Stimulated activated CD8-positive, alpha-beta memory T cell treated with anti-CD3 and anti-CD28 coated beads, Interleukin-4, amount 100 ng/mL, for 24 hours (primary cell): ENCODE measurements at places on chromosomes 3 and 15.

- DNase-seq: peak; percentile 67
Measured at GRCh38 chr15:40857601-40858341, 13.9 kb downstream of the SPINT1 start.

DNA sequence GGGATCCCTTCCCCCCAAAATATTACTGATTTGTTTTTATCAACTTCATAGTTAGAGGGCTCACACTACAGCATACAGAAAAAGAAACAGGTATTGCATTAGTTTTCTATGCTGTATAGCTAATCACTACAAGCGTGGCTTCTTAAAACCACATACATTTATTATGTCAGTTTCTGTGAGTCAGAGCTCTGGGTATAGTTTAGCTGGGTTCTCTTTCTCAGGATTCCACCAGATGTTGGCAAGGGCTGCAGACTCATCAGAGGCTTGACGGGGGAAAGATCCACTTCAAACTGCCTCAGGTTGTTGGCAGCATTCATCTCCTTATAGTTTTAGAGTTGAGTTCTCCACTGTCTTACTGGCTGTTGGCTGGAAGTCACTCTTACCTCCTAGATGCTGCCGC lies 328.0 kb downstream of the NLGN1 start:
- DNase-seq: no peak

DNA sequence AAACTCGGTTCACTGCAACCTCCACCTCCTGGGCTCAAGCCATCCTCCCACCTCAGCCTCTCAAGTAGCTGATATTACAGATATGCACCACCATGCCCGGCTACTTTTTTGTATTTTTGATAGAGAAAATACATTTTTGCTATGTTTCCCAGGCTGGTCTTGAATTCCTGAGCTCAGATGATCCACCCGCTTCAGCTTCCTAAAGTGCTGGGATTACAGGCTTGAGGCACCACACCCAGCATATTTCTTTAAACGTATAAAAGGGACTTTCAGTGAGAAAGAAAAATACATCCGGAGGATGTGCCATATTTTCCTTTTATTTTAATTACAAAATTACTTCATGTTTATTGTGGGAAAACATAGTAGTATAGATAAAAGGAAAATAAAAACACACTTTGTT lies 55.2 kb downstream of the RPL39L start:
- DNase-seq: no peak

GRCh38 chr15:43293432-43293831 lies 26.7 kb upstream of the TGM5 start:
- no peak for DNase-seq

DNA sequence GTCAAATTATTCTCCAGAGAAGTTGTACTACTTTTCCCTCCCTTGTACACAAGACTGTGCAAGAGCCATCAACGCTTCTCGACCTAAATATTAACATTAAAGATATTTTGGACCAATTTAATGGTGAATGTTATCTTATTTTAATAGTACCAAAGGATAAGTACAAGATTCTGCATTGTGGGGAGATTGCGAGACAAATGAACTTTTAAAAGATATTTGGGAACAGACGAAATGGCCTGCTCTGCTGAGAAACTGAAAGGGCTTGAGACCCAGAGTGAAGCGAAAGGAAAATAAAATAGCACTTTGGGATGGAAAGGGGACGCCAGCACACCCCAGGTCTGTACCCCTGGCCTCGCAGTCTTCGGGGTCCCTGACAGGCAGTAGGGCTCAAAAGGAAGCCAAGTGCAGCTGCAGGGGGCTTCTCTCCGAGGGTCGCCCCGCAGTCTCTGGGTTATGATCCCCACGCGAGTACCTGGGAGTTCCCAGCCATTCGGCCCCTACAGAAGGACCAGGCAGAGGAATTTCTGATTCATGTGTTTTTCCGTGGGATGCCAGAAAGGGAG lies 97.6 kb upstream of the VGLL3 start:
- DNase-seq: no peak

DNA sequence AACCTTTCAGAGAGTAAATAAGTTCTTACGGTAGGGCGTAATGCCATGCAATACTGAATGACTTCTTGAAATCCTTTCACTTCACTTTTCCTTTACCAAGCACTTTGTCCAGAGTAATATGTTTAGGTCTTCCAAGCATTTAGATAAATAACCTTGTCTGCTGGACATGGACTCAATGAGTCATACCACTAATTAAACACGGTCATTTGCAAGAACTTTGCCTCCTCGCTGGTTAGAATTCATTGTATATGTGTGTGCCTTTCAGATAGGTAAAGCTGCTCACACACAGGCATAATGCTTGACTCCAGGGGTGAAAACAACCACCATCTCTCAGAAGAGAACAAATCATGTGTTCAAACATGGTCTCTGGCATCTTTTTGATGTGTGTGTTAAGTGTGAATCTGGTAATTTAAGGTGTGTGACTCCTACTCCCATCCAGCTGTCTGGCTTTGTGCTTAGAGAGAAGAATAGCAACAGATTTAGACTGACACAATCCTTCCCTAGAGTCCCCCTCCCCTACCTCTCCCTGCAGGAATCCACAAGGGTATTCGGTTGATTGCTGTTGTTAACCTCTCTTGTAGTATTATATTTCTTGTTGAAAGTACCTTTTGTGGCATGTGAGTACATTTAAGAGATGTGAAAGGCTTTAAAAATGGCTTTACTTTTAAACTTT lies 419.0 kb downstream of the CNTN4 start:
- DNase-seq: no peak

GRCh38 chr3:10646531-10647335 lies 141.3 kb upstream of the ATP2B2 start:
- no peak for DNase-seq

GRCh38 chr3:149179220-149179619 lies 42.4 kb downstream of the CP start:
- DNase-seq: no peak

- DNase-seq: no peak
Measured at GRCh38 chr3:138404121-138404520, 30.3 kb upstream of the ESYT3 start.

DNA sequence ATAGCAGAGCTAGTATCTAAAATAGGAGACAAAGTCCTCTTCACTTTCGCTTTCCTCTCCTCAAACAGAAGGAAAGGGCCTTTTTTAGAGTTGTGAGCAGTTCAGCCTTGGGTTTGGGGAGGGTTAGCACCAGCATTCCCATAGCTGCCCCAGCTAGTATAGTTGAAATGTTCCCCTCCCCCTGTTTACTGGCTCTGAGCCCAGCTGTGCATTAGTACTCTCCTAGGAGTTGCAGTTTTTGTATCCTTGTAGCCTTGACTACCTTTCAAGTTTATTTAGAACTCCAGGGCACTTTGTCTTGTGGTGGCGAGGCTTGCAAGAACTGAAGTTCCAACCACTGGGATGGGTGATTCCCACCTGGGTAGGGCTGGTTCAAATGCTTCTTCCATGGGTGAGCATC lies 245.1 kb upstream of the NAALADL2 start:
- no peak for DNase-seq

- no peak for DNase-seq
Measured at GRCh38 chr15:55823191-55823670, 80.3 kb upstream of the PRTG start.

DNA sequence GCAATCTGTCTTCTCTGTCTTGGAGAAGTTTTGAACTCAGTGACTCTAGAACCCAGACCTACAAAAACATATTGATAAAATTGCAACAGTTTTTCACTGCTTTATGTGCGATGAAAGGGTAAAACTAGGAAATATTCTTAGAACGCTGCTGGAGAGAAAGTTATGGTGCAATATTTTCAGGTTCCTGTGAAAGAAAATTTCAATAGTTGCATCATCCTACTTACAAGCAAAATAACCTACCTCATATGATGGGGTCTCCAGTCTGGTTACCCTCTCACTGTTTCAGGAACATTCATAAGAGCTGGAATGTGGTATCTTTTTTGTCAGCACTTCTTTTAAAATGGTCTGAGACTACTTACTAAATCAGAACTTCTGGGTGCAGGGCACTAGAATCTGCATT lies 27.1 kb downstream of the GATM start:
- DNase-seq: no peak

GRCh38 chr15:89419370-89419984 lies 76.9 kb downstream of the RHCG start:
- DNase-seq: peak; percentile 30

GRCh38 chr3:72582211-72582878 lies 265.9 kb downstream of the SHQ1 start:
- DNase-seq: no peak

GRCh38 chr3:51395493-51396213 lies 4.6 kb downstream of the RBM15B start:
- DNase-seq: no peak

DNA sequence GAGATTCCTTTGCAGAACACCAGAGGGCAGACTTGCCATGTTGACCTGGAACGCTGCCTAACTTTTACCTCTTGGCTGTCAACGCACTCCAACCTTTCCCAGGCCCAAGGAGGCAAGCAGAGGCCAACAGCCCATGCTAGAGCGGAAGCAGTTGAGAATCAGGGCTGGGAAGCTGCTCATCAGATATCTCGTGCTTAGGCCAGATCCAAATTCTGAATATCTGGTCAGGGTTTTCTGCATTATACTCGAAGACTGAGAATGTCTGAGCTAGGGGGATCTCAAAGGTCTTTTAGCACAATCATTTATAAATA lies 2.5 kb downstream of the XIRP1 start:
- peak; percentile 15 for DNase-seq

DNA sequence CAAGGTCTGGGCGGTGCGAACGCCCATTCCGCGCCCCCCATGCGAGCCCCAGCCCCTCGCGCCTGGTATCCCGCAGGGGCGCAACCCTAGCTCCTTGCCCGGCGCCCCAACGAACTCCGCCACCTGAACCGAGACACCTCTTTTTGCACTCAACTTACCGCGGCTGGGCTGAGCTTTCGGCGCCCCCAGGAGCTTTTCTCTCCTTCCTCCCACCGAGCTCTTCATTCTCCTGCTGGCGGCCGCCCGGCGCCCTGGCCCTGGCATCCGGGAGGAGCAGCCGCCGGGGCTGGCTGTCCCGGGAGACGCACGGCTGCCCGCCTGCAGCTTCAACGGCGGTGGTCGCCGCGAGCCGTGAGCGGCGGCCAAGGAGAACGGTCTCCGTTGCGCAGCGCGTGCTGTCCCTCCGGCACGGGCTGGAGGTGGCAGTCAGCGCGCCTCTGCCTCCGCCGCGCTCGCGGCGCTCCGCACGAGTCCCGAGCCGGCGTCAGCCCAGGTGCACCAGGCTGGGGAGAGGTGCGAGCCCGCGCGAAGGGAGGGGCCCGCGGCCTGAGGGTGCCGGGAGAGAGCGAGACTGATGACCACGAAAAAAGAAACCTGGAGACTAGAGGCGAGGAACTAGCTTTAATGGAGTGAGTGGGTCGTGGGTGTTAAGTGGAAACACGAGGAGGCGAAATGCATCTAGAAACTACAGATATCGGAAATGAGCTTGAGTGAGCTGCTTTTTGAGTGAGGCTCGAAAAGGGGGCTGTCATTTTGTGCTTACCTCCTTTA lies 621.5 kb upstream of the ZNF385D start:
- no peak for DNase-seq

DNA sequence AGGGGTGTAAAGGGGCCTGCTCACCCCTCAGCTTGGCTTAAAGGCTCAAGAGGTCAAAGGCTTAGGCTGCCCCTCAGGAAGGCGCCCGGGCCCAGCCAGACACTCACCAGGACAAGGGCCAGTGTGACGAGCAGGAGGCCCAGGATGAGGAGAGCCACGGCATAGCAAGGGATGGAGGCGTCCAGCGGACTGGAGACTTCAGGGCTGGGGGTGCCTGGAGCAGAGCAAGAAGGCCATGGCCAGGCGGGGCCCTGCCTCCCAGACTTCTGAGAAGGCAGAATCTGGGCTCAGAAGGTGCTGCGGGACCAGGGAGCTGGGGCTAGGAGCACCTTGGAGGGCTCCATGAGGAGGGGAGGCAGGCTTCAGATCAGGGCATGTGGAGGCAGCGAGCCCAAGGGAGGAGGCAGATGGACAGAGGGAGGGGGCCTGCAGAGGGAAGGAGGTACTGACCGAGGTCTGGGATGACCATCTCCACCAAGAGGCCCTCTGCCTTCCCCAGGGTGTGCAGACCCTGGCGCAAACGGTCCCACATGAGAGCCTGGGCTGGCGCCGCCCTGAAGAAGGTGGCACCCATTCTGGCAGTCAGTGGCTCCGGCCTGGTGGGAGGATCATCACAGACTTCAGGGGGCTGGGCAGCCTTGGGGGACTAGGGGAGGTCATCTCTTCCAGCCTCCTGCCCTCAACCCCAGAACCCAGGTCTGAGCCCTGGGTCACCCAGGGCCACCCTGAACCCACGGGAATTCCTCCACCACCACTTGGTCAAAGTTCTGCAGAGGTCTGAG lies 24.5 kb downstream of the C15orf39 start:
- DNase-seq: no peak

GRCh38 chr3:99868311-99868646 lies 50.6 kb downstream of the CMSS1 start:
- no peak for DNase-seq

DNA sequence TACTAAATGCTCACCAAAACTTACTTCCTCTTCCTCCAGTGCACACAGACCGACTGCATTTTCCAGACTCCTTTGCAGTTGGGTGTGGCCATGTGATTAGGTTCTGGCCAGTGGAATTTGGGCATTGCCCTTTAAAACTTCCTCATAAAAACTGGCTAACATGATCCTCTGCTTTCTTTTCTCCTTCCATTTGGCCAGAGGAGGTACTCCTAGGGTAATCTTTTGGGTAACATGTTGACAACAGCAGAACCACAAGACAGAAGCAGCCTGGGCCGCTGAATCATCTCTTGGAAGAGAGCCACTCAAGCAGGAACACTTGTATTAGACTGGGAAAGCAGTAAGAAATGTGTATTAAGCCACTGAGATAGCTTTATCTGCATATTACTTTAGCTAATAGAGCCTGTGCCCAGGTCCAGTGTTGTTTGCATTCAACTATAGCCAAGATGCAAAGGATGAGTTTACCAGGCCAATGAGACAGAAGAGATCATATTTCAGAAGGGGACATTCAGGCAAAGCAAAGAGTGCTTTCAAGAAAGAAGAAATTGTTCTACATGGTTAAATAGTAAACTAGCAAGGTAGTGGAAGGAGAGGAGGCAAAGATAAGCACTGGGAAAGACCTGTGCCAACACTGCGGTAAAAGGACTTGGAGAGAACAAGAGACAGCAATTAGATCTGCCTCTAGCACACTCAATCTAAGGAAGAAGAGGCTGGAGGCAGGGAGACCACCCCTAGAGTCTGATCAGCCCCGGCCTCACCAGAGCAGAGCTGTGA lies 79.8 kb downstream of the PLCH1 start:
- DNase-seq: no peak

DNA sequence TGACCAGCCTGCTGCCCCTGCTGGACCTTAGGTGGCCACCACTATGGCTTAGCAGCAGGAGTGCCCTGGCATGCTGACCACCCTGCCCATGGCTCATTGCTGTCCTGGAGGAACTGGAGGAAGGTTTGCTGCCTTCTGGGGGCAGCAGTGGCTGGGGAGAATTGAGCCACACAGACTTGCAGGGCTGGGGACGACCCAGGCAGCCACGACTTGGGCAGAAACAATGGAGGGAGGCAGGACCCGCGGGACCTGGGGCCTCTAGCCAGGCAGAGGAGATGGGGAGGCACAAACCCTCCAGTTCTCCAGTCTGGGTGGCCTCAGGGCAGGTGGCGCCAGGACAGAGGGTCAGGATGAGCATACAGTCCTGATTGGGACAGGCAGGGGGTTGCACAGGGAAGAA lies 32.8 kb downstream of the ADAMTS7 start:
- no peak for DNase-seq
